ENCODE measurements at places on chromosomes 12 and 14. TPM values are rescaled to one million over a fixed set of nuclear protein-coding genes. Genes with fewer than 3 reads are reported as not detected.

Gene TAMALIN
- polyA plus RNA-seq: 2.4 TPM

Gene HOXC6
- 9.1 TPM for polyA plus RNA-seq

Gene SERPINA10
- not detected for polyA plus RNA-seq

DNA sequence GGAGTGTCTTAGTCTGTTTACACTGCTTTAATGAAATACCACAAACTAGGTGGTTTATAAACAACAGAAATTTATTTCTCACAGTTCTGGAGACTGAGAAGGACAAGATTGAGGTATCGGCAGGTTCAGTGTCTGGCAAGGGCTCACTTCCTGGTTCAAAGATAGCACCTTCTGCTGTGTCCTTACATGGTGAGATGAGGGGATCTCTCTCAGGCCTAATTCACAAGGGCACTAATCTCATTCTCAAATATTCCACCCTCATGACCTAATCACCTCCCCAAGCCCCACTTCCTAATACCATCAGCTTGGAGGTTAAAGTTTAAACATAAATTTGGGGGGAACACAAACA is 35.0 kb upstream of the PLEK2 start:
- H3K36me3 ChIP-seq: no peaks in the 10 kb centered on the region
- peaks cover 6% of the 10 kb centered on the region for H3K4me1 ChIP-seq
- DNase-seq: no peak

DNA sequence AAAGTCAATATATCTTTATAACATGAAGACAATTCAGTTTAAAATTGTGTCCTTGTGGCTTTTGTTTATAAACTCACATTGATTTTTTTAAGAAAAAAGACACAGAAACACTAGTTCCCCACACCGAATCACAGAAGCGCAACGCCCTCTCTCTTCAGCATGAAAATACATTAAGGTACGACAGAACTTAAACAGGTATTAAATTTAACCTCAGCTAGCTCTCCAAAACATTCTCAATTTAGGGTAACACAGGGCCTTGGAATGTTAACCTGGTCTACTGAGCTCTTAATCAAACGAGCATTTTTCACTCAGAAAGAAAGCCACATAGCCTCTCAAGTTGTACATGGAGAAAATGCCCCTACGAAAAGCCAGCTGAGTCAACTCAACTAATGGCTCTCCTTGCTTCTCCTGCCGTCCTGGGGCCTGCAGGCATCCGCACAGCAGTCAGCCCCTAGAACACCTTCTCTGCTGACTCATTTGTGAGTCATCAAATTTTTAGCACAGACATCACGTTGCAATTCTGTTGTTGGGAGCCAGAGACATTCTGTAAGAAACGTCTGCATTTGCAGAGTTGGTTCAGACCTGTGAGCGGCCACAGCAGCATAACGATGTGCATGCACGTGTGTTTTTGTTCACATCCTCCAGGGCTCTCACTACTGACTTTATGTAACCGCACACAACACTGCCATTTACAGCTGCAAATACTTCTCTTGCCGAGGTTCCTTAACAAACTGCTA is 141.6 kb downstream of the ITPR2 start:
- H3K27me3 ChIP-seq: no peaks in the 10 kb centered on the region
- peaks cover 2% of the 10 kb centered on the region for H3K4me1 ChIP-seq

DNA sequence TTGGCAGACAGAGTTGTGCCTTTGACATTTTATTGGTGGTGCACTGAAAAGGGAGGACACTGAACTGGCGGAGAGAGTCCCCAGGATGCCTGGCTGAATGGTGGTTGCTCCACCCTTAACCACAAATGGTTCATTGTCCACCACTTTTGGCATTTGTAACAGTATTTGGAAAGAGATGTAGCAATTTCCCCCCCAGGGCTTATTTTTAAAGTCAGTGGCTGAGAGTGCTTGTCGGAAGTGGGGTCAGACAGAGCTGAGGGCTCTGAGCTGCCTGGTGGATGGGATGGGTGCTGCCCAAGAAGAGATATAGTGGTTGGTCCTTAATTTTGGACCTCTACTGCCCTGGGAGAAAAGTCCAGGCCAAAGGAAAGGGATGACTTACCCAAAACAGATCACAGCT is 31.5 kb upstream of the FGF6 start:
- H3K4me3 ChIP-seq: no peak overlapping the region
- no peak for DNase-seq
- H3K36me3 ChIP-seq: no peaks in the 10 kb centered on the region
- no peak overlapping the region for H3K27ac ChIP-seq

- no peaks in the 10 kb centered on the region for H3K36me3 ChIP-seq
- peak overlapping the region; percentile 36 for H3K27ac ChIP-seq
- H3K27me3 ChIP-seq: no peaks in the 10 kb centered on the region
- DNase-seq: no peak
- no peak overlapping the region for H3K4me3 ChIP-seq
Observed at GRCh38 chr12:90090929-90091651, 382.5 kb upstream of the ATP2B1 start.

- no peak overlapping the region for H3K4me3 ChIP-seq
- no peak for DNase-seq
- H3K27ac ChIP-seq: peak overlapping the region; percentile 72
- H3K27me3 ChIP-seq: no peaks in the 10 kb centered on the region
- H3K4me1 ChIP-seq: peaks cover 26% of the 10 kb centered on the region
Observed at GRCh38 chr12:103851127-103851526, 10.1 kb upstream of the NT5DC3 start.

- peaks cover 1% of the 10 kb centered on the region for H3K4me1 ChIP-seq
- no peaks in the 10 kb centered on the region for H3K36me3 ChIP-seq
- no peak overlapping the region for H3K27ac ChIP-seq
- no peaks in the 10 kb centered on the region for H3K27me3 ChIP-seq
- DNase-seq: no peak
Observed at GRCh38 chr14:95765051-95765450, 51.1 kb upstream of the TCL1A start.

GRCh38 chr12:3747976-3748619 is 4.8 kb downstream of the CRACR2A start:
- H3K4me3 ChIP-seq: no peak overlapping the region
- H3K27me3 ChIP-seq: no peaks in the 10 kb centered on the region
- no peak for DNase-seq
- H3K36me3 ChIP-seq: no peaks in the 10 kb centered on the region

GRCh38 chr12:1517007-1517406 is 77.4 kb downstream of the FBXL14 start:
- peaks cover 5% of the 10 kb centered on the region for H3K4me1 ChIP-seq
- no peak overlapping the region for H3K4me3 ChIP-seq
- DNase-seq: peak; percentile 58
- no peak overlapping the region for H3K27ac ChIP-seq
- no peaks in the 10 kb centered on the region for H3K27me3 ChIP-seq

DNA sequence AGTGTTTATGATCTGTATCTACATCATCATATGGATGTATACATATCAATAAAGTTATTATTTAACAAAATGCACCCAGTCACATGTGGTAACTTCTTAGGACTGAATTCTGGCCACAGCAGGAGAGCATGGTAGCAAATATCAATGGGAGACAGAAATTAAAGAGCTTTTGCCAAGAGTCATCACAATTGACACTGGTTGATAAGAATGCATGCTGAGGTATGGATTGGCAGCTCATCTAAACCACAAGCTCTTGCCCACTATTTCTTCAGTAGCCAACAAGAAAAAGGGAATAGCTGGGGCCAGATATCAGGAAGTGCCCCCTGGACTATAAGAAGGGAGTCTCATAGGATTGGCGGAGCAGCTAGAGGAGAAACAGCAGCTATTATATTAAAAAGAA is 9.4 kb upstream of the PTGR2 start:
- H3K4me3 ChIP-seq: no peak overlapping the region
- H3K27ac ChIP-seq: no peak overlapping the region
- H3K4me1 ChIP-seq: no peaks in the 10 kb centered on the region
- no peaks in the 10 kb centered on the region for H3K27me3 ChIP-seq
- H3K36me3 ChIP-seq: no peaks in the 10 kb centered on the region

DNA sequence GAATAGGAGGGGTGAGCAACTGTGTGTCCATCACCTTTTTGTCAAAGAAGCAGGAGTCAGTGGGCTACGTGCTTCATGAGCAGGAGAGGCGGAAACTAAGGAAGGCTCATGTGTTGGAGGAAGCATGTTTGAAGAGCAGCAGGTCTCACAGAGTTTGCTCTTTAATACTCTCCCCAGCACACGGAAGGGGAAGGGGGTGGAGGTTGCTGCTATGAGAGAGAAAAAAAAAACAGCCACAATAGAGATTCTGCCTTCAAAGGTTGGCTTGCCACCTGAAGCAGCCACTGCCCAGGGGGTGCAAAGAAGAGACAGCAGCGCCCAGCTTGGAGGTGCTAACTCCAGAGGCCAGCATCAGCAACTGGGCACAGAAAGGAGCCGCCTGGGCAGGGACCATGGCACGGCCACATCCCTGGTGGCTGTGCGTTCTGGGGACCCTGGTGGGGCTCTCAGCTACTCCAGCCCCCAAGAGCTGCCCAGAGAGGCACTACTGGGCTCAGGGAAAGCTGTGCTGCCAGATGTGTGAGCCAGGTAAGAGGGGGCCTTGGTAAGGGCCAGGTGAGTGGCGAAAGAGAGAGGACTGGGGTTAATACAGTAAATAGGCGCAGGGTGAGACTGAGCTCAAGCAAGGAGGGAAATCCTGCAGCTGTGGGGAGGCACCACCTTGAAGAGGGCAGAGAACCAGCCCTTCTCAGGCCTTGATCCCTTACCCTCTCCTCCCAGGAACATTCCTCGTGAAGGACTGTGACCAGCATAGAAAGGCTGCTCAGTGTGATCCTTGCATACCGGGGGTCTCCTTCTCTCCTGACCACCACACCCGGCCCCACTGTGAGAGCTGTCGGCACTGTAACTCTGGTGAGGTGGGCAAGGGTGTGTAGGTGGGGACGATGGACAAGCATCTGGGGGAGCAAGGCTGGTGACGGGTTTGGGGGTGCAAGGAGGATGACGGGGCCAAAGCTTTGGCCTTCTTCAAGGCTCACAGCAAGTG is at the start of gene CD27:
CD27 (plus strand) TSS at position 252 of the 985 bp plus-strand sequence; CDS start at position 393, 141 bp downstream.
- no peak within 1 kb of the TSS for H3K4me3 ChIP-seq
- no peak within 1 kb of the TSS for H3K27ac ChIP-seq
- H3K4me1 ChIP-seq: peaks cover 2% of the 10 kb centered on the region
- no peaks in the 10 kb centered on the region for H3K36me3 ChIP-seq
- DNase-seq: no peak
- H3K27me3 ChIP-seq: no peaks in the 10 kb centered on the region

DNA sequence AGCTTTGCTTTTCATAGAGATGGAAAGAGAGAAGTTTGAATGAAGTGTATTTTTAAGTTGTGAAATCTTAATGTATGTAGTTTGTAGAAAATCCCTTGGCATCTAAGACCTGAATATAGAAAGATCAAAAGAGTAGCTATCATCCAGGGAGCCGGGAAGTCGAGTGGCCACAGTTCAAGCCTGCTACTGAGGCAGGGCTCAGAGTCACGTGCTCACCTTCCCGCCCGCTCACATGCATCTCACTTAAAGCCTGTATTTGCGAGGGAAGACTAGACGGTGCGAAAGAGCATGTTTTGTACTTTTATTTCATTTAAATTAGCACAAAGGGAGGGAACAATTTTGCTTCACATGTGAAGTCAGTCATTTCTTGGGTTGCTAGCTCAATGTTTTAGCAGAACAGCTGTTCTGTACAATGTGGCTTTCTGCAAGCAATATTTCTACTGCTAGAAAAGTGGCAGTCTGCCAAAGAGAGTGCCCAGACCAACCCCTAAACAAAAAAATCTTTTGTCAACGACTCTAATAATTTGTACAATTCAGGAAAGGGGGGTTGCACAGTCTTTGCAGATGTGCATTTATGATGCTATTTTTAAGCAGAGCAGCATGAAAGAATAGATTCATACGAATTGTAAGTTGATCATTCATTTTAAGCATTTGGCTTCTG is 290.7 kb downstream of the NPAS3 start:
- no peaks in the 10 kb centered on the region for H3K27me3 ChIP-seq
- peak; percentile 12 for DNase-seq
- no peak overlapping the region for H3K27ac ChIP-seq
- no peak overlapping the region for H3K4me3 ChIP-seq
- H3K4me1 ChIP-seq: peaks cover 10% of the 10 kb centered on the region

- no peak for DNase-seq
- H3K4me1 ChIP-seq: no peaks in the 10 kb centered on the region
- H3K36me3 ChIP-seq: peaks cover 49% of the 10 kb centered on the region
Observed at GRCh38 chr12:112096070-112096469, 12.5 kb downstream of the NAA25 start.

GRCh38 chr14:56004786-56005185 is 113.4 kb upstream of the PELI2 start:
- DNase-seq: no peak
- H3K4me3 ChIP-seq: peak overlapping the region; percentile 55
- no peak overlapping the region for H3K27ac ChIP-seq
- no peaks in the 10 kb centered on the region for H3K4me1 ChIP-seq

GRCh38 chr12:67019070-67019469 is 250.1 kb upstream of the CAND1 start:
- no peak overlapping the region for H3K27ac ChIP-seq
- DNase-seq: no peak
- H3K4me1 ChIP-seq: no peaks in the 10 kb centered on the region
- no peak overlapping the region for H3K4me3 ChIP-seq
- no peaks in the 10 kb centered on the region for H3K36me3 ChIP-seq
- peaks cover 7% of the 10 kb centered on the region for H3K27me3 ChIP-seq

DNA sequence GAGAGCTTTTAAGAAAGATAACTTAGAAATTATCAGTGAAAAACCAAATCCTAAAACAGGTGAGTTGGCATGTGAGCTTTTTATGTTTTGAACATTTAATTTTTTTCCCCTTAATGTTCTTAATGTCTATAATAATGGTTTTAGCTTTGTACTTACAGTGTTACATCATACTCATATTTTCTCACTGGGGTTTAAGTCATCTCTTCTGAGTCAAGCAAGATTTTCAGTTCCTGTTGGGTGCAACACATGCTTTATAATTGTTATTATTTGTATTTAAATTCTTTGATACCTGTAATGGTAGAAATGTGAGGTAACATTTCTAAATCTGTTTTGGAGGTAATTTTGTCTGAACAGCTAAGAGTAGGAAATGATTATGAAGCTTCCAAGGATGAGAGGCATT is 113.0 kb downstream of the PLEKHA5 start:
- no peak overlapping the region for H3K4me3 ChIP-seq
- peaks cover 2% of the 10 kb centered on the region for H3K4me1 ChIP-seq
- no peaks in the 10 kb centered on the region for H3K36me3 ChIP-seq
- no peak for DNase-seq
- no peak overlapping the region for H3K27ac ChIP-seq
- no peaks in the 10 kb centered on the region for H3K27me3 ChIP-seq

GRCh38 chr12:10159280-10159679 is 12.7 kb downstream of the OLR1 start:
- H3K36me3 ChIP-seq: no peaks in the 10 kb centered on the region
- DNase-seq: no peak
- peaks cover 17% of the 10 kb centered on the region for H3K27me3 ChIP-seq
- H3K4me3 ChIP-seq: no peak overlapping the region
- H3K27ac ChIP-seq: no peak overlapping the region

- peak overlapping the region; percentile 77 for H3K27ac ChIP-seq
- H3K36me3 ChIP-seq: peaks cover 5% of the 10 kb centered on the region
- H3K4me1 ChIP-seq: peaks cover 29% of the 10 kb centered on the region
- no peaks in the 10 kb centered on the region for H3K27me3 ChIP-seq
- H3K4me3 ChIP-seq: no peak overlapping the region
Observed at GRCh38 chr12:26011099-26011498, 52.6 kb downstream of the RASSF8 start.
